Esophagus muscularis mucosa (tissue), 4 donors: ENCODE measurements at places on chromosomes 5 and 9. TPM values are rescaled to one million over a fixed set of nuclear protein-coding genes. Genes with fewer than 3 reads are reported as not detected.

SCGB3A2 gene
- not detected for total RNA-seq

INSL6 gene
- total RNA-seq: not detected

ANKRD31 gene
- total RNA-seq: under 0.01 TPM

CDH12 gene
- total RNA-seq: not detected

CEL gene
- 0.23 TPM for total RNA-seq

DNA sequence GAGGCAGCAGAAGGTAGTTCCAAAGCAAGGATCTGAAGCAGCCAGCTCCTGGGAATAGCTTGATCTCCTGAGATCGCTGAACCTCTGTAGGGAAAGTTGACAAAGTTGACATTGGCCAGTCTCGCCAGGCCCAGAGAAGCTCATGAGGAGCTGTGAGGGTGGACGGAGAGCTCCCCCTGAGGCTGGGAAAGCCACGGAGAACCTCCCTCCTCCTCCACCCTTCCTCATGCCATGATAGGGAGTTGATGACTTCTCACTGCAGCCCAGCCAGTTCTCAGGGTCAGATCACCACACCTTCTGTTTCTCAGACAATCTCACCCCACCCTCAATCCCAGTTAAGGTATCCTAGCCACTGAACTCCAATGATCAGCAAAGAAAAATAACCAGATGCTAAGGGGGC, 30.4 kb upstream of the KCNV2 start:
- no peaks in the 10 kb centered on the region for H3K4me1 ChIP-seq
- H3K4me3 ChIP-seq: no peak overlapping the region
- no peaks in the 10 kb centered on the region for H3K27me3 ChIP-seq
- no peaks in the 10 kb centered on the region for H3K36me3 ChIP-seq

- DNase-seq: no peak
- no peak overlapping the region for H3K4me3 ChIP-seq
- H3K36me3 ChIP-seq: no peaks in the 10 kb centered on the region
- H3K27ac ChIP-seq: no peak overlapping the region
Measured at GRCh38 chr5:144451187-144451973, 280.7 kb downstream of the KCTD16 start.

DNA sequence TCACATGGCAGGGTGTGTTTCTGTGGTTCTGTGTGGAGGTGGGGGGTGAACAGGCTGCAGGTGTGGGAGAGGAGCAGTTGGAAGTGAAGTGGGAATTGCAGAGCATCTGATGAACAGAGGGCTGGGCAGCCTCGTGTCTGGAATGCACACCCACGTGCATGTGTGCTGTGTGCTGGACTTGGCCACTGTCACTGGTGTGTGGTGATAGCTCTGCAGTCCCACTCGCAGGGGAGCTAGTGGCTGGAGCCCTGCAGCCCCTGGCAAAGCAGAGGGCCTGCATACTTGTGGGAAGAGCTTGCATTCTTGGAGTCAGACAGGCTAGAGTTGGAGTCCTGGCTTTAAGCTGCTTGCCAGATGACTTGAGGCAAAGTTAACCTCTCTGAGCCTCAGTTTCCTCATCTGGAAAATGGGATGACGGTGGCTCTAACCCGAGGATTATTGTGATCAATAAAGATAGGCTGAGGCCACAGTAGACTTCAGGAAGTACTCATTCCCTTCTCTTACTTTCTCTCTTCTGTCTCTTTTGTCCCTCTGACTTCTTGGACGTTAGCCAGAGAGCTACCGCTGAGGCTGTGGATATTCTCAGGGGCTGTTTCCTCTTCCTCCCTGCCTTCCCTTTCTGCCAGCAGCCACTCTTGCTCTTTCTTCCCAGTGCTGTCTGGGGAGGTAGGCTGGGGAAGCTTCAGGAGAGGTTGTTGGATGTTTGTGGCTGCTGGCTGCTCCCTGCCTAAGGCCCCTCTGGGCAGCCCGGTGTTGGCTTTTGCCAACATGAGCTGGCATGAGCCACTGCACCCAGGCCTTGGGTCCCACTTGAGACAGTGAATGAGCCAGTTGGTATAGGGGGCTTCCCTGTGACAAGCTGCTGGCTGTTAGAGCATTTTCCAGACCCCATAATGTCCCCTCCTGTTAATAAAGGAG, 18.3 kb downstream of the PSAT1 start:
- H3K4me3 ChIP-seq: no peak overlapping the region
- H3K4me1 ChIP-seq: no peaks in the 10 kb centered on the region
- no peaks in the 10 kb centered on the region for H3K27me3 ChIP-seq
- H3K36me3 ChIP-seq: no peaks in the 10 kb centered on the region
- H3K27ac ChIP-seq: no peak overlapping the region

DNA sequence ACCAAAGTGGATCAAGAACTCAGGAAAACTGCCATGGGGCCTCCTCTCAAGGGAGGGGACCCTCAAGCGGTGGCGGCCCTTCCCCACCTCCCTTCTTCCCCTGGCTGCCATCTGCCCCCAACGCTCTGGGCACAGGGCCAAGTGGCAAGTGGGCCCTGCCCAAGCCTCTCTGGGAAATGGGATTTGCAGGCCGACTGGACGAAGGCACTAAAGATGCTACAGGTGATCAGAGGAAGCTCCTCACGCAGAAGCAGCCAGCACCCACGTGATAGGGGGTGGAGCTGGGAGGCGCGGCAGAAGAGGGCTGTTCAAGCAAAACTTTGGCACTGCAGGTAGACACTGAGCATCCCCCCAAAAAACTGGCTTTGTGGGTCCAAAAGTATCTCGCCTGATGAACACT, 52.7 kb upstream of the UBTD2 start:
- DNase-seq: no peak
- H3K27ac ChIP-seq: no peak overlapping the region
- H3K4me3 ChIP-seq: no peak overlapping the region
- peaks cover 76% of the 10 kb centered on the region for H3K36me3 ChIP-seq

DNA sequence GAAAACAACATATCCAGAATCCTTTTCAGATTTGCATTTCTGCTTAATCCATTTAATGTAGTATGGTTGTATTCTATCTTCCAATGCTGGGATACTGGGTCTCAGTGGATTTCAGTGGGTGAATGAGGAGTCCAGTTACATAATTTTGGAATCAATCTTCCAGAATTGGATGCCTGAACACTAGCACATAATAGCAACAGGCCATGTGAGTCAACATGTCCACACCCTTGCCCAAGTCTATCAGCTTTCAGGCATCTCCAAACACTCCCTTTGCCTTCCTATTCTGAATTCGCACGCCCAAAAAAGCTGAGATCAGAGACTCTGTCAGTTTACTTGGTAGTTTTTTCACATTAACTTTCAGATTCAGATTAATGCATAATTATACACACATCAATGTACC, 202.6 kb downstream of the TSSK1B start:
- H3K27me3 ChIP-seq: no peaks in the 10 kb centered on the region
- DNase-seq: peak; percentile 91
- peaks cover 32% of the 10 kb centered on the region for H3K4me1 ChIP-seq
- no peak overlapping the region for H3K27ac ChIP-seq
- no peaks in the 10 kb centered on the region for H3K36me3 ChIP-seq

- peak overlapping the region; percentile 73 for H3K4me3 ChIP-seq
- no peaks in the 10 kb centered on the region for H3K27me3 ChIP-seq
- peak overlapping the region; percentile 12 for H3K27ac ChIP-seq
- H3K36me3 ChIP-seq: peaks cover 24% of the 10 kb centered on the region
- H3K4me1 ChIP-seq: peaks cover 42% of the 10 kb centered on the region
Measured at GRCh38 chr5:140555747-140556312, 1.4 kb downstream of the SRA1 start.

- H3K27me3 ChIP-seq: no peaks in the 10 kb centered on the region
- H3K27ac ChIP-seq: no peak overlapping the region
- DNase-seq: peak; percentile 74
- no peaks in the 10 kb centered on the region for H3K4me1 ChIP-seq
- H3K4me3 ChIP-seq: no peak overlapping the region
- no peaks in the 10 kb centered on the region for H3K36me3 ChIP-seq
Measured at GRCh38 chr5:115069087-115069968, 100.4 kb downstream of the TRIM36 start.

DNA sequence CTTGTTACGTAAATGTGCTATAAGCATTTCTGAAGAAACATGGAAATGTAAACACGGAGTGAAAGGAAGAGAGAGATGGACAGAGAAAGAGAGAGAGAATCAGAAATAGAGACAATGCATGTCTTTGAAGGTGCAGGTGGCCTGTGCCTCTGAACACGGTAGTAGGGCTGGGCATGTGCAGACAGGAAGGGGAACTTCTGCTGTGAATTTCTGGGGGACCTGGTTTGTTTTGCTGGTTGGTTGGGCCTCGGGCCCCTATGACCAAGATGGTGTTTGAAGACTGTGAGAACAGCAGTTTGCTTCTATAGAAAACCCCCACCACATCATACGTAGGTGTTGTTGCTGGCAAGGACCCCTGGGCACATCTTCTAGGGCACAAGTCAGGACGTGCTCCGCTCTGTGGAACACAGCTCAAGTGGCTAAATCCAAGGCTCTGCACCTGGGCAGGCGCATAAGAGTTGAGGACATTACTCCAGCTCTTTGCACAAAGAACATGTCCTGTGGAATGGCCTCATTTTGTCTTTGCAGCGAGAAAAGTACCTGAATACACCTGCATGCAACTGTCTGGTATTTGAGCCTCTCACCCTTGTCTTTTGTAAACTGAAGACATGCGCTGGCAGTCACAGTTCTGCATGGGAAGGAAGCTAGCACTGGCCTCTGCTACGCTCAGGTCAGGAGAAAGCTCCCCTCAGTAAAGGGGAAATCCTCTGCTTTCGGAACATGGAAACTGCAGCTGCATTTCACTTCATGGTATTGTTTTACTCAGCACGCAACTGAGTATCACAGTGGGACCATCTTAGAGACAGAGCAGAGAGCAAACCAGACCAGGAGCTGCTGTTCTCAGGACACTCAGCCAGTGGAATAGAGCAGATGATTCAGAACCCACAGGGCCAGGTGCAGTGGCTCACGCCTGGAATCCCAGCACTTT, 2.7 kb downstream of the OR2V2 start:
- H3K4me3 ChIP-seq: no peak overlapping the region
- no peak for DNase-seq
- no peaks in the 10 kb centered on the region for H3K36me3 ChIP-seq
- H3K27ac ChIP-seq: no peak overlapping the region
- H3K4me1 ChIP-seq: no peaks in the 10 kb centered on the region
- no peaks in the 10 kb centered on the region for H3K27me3 ChIP-seq

DNA sequence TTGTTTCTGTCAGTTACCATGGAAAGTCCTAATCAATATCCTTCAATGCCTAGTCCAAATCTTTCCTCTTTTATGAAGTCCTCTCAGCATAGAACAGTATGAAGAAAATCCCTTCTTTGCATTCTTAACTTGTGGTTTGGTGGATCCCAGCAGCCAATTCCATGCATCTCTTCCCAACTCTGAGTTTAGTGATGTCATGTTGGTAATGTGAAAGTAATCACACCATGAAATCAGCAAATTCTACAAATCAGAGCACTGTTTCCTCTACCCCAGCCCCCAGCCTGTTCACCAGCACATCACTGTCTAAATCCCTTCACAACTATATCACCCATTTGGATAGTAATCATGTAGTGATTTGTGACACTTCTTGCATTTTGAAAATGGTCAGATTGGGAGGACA, 4.7 kb upstream of the C1QTNF2 start:
- no peaks in the 10 kb centered on the region for H3K27me3 ChIP-seq
- H3K36me3 ChIP-seq: no peaks in the 10 kb centered on the region
- no peak for DNase-seq

GRCh38 chr5:52880541-52880940, 92.8 kb downstream of the ITGA1 start:
- H3K36me3 ChIP-seq: peaks cover 11% of the 10 kb centered on the region
- no peak overlapping the region for H3K4me3 ChIP-seq
- no peak for DNase-seq
- no peak overlapping the region for H3K27ac ChIP-seq
- peaks cover 2% of the 10 kb centered on the region for H3K4me1 ChIP-seq

DNA sequence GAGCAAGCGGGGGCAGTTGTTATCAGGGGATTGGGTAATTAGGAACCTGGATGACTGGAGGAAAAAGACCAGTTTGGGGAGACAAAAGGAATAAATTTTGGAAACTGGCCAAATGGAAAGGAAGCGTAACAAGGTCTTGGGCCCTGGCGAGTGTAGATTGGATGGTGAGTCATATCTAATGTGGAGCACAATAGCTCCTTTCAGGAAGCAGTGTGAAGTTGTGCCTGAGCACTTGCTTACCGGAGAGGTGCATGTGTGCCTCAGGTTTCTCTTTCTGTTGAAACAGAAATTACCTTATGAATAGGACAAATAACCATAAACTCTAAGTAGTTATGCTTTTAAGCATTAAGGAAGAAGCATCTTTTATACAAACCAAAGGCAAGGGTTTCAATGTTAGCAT, 176.4 kb downstream of the KIF4B start:
- no peak overlapping the region for H3K27ac ChIP-seq
- H3K27me3 ChIP-seq: no peaks in the 10 kb centered on the region
- no peaks in the 10 kb centered on the region for H3K4me1 ChIP-seq
- DNase-seq: no peak
- H3K4me3 ChIP-seq: no peak overlapping the region

- no peak for DNase-seq
- H3K4me3 ChIP-seq: no peak overlapping the region
- H3K27ac ChIP-seq: peak overlapping the region; percentile 20
- peaks cover 4% of the 10 kb centered on the region for H3K36me3 ChIP-seq
- H3K4me1 ChIP-seq: peaks cover 19% of the 10 kb centered on the region
- no peaks in the 10 kb centered on the region for H3K27me3 ChIP-seq
Measured at GRCh38 chr5:149205625-149206523, 64.6 kb downstream of the ABLIM3 start.

DNA sequence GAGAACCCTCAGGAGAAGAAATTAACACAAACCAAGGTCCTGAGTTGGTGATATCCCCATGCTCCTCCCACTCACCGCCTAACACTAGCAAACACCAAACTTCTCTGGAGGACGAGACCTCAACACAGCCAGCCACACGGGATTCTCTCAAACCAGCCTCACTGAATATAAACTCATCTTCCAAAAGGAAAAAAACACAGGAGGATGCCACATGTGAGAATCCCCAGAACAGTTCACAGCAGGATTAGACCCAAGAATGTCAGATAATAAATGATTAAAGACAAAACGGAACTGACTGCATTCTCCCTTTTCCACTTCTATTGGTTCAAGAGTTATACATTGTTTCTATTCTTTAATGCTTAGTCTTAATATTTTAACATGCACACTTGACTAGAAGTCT, 89.2 kb downstream of the LPAR1 start:
- H3K36me3 ChIP-seq: no peaks in the 10 kb centered on the region
- no peak for DNase-seq
- H3K27ac ChIP-seq: no peak overlapping the region
- H3K4me3 ChIP-seq: no peak overlapping the region

- no peak overlapping the region for H3K27ac ChIP-seq
- no peaks in the 10 kb centered on the region for H3K36me3 ChIP-seq
- no peak overlapping the region for H3K4me3 ChIP-seq
- no peaks in the 10 kb centered on the region for H3K27me3 ChIP-seq
Measured at GRCh38 chr9:118644066-118644465, 725.2 kb downstream of the BRINP1 start.

- no peak overlapping the region for H3K4me3 ChIP-seq
- H3K27me3 ChIP-seq: no peaks in the 10 kb centered on the region
- no peaks in the 10 kb centered on the region for H3K36me3 ChIP-seq
- no peak for DNase-seq
- H3K4me1 ChIP-seq: peaks cover 16% of the 10 kb centered on the region
- peak overlapping the region; percentile 50 for H3K27ac ChIP-seq
Measured at GRCh38 chr9:92385001-92385400, 19.4 kb downstream of the OGN start.

DNA sequence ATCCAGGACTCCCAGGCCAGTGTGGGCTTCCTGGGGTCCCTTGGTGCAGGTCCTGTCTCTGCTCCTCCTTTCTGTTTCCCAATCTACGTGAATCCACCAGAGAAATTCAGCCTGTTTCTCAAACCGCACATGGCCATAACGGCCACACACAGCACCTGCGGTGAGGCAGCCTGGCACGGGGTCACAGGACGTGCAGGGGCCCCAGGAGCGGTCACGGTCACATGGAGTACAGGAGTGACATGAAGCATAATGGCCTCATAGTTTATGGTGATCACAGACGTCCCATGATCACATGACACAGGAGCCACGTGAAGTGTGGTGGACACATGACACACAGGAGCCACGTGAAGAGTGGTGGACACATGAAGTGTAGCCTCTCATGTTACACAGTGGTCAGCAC, 248.5 kb upstream of the IRX4 start:
- no peaks in the 10 kb centered on the region for H3K27me3 ChIP-seq
- DNase-seq: no peak
- H3K4me3 ChIP-seq: no peak overlapping the region
